Activated CD4-positive, alpha-beta T cell treated with anti-CD3 and anti-CD28 coated beads for 4 hours (primary cell): ENCODE measurements at places on chromosomes 13 and 19.

- no peak for DNase-seq
Measured at GRCh38 chr13:113502686-113503085, 12.2 kb upstream of the DCUN1D2 start.

DNA sequence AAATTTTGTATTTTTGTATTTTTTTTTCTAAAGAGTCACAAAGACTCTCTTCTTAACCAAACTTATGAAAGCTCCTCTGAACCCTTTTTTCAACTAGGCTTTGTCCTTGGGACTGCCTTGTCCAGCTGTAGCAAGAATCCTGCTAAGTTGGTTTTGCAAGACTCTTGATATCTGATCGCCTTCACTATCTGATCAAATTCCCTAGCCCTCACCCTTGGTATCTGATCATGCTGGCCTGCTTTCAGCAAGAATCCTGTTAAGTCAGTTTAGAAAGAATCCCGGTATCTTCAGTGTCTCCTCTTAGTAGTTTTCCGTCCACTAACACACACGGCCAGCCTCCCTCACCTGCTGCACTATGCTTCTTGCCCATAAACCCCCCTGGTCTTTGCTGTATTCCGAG lies 1.9 kb upstream of the SIGLEC5 start:
- DNase-seq, result no peak

GRCh38 chr19:41111750-41112295 lies 2.4 kb upstream of the CYP2F1 start:
- DNase-seq, result no peak

DNA sequence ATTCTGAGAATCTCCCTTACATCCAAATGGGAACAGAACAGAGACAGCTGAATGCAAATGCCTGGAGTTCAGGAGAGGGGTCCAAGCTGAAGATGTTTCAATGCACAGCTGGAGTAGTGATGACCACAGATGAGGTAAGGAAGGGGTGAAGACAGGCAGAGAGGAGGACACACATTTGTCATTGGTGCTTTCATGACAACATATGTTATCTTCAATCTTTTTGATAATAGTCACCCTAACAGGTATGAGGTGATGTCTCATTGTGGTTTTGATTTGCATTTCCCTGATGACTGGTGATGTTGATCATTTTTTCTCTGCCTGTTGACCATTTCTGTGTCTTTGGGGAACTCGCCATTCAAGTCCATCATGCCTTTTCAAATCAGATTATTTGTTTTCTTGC lies 19.2 kb downstream of the SIGLEC7 start:
- no peak for DNase-seq

DNA sequence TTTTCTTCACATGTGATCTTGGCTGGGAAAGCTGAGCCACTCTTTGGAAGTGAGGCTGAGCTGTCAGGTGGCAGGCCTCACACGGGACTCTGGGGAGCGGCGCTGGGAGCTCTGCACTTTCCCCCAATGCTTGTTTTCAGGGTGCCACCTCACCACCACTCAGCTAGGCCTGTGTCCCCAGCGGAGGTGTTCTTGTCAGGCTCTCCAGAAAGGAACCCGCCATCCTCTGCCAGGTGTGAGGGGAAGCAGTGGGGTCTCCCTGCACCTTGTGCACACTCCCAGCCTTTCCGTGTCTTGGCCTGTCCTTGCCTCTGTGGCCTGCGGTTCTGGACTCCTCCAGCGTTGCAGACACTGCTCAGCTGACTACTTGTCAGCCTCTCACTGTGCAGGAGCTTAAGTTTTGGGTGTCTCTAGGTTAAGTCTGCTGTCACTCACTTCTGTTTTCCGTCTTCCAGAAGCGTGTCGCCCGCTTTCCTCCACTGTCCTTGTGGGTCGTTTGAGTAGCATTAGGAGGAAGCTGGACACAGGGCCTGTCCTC lies 51.9 kb downstream of the GGACT start:
- DNase-seq, result no peak

GRCh38 chr13:75830842-75831241 lies 194.7 kb downstream of the LMO7 start:
- DNase-seq, result no peak

DNA sequence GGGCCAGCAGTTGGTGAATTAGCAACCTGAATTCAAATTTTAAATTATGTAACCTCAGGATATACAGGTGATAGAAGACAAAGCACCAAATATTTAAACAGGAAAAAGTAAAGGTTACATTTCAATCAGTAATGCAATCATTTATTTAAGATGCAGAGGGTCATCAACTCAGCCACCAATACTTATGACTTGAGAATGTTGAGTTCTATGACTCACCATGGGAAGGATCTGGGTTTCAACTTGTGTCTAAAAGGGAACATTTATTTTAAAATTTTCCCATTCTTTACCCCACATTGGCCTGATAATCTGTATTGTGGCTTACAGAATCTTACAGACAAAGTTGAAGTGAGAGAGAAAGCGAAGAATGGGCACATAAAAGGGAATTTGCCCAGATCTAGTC lies 418.0 kb downstream of the NDFIP2 start:
- DNase-seq, result no peak

GRCh38 chr19:29263305-29264135 lies 50.6 kb upstream of the UQCRFS1 start:
- DNase-seq, result peak; percentile 22

GRCh38 chr13:98896868-98897144 lies 81.1 kb downstream of the DOCK9 start:
- no peak for DNase-seq

DNA sequence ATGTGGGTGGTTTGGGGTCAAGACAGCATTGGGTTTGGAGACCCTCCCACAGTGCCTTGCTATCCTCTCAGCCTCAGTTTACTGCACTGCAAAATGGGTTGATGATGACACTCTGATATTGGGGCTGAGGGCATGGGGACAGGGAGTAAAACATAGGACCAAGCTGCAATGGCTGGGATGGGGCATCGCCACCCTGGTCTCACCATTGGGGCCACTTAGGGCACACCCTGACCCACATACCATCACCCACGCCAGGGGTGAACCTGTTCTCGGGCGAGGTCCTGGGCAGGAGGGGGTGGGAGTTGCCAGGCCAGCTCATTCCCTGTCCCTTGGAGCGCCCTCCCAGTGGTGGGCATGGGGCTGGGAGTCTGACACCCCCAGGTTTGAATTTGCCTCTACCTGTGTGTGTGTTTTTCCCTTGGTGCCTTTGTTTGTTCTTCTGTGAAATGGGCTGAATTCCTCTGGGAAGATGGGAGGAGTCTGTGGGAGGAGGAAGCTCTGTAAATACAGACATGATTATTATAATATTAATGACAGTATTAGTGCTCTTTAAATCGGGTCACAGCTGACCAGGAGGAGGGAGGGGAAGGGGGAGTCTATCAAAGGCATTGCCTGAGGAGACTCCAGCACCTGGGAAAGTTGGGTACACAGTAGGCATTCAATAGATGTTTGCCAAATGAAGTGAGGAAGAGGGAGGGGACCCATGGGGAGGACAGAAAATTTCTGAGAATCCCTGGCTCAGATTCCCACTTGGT lies 2.2 kb upstream of the FCHO1 start:
- no peak for DNase-seq

DNA sequence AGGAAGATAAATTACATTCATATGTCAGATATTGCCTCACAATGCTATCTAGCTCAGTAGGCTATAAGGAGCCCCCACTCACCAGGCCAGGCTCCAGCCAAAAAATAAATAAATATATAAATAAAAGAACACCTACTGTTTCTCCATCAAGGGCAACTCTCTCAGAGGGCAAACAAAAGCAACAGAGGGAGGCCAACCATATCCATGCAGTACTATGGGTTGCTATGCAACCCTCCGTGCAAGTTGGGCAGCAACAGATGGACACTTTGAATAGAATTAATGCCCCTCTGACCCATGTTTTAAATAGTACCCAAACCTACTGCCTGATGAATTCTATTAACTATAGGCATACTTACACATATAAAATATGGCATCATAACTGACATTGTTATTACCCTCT lies 279.8 kb upstream of the EDNRB start:
- no peak for DNase-seq

DNA sequence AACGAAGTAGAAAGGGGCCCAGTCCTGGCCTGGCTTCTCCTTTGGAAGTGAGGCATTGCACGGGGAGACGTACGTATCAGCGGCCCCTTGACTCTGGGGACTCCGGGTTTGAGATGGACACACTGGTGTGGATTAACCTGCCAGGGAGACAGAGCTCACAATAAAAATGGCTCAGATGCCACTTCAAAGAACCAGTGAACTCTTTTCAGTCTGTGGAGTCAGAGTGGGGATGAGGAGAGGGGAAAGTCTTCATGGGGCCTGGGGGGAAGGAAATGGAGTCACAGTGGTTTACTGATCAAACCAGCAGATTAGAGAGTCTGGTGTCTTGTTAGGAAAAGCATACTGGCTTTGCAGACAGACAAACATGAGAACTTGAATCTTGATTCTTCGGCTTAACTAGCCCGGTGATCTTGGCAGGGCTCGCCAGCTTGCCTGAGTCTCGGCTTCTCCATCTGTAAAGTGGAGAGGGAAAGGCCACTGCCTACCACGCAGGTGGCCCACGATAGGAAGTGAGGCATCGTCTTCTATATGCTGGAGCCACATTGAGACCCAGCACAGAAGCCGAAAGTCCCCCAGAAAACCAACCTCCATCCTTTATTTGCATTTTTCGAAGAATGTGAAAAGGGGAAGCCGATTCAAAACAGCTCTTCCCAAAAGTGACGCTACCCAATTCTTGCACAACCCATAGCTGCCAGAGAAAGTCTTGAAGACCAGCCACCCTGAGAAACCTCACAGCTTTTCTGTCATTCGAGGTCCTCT lies at the start of gene FFAR1:
TSS of gene FFAR1 (plus strand) at position 732 of the 759 bp plus-strand sequence. CDS start 3,650 bp downstream, outside the sequence.
- DNase-seq, result peak; percentile 40

DNA sequence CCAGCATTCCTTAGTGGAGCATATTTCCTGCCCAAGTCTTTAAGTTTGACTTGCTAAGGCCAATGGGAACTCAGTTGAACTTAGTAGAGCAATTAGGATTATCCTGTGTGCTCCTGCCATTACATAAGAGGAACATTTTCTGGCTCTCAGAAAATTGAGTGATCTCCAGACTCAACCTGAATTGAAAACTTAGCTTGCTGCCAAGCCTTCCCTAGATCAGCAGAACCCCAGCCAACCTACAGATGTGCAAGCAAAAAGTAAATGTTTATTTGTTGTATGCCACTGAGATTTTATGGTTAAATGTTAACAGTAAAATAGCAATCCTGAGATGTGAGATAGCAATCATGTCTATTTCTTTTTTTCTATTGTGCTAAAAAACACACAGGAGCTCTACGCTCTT lies 350.9 kb downstream of the OLFM4 start:
- no peak for DNase-seq

GRCh38 chr19:5041168-5041912 lies 72.4 kb downstream of the KDM4B start:
- no peak for DNase-seq

- no peak for DNase-seq
Measured at GRCh38 chr19:10118960-10119359, 739 bp downstream of the EIF3G start.

DNA sequence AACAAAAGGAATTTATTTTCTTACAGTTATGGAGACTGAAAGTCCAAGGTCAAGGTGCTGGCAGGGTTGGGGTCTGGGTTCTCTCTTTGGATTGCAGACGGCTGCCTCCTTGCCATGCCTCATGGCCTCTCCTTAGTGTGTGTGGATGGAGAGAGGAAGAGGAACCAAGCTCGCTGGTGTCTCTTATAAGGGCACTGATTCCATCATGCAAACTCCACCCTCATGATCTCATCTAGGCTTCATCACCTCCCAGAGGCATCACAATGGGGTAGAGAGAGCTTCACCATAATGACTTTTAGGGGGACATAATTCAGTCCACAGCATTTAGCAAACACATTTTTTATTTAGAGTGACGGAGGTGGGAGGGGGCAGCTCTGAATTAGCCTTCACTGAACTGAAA lies 104.9 kb upstream of the ABCC4 start:
- no peak for DNase-seq

DNA sequence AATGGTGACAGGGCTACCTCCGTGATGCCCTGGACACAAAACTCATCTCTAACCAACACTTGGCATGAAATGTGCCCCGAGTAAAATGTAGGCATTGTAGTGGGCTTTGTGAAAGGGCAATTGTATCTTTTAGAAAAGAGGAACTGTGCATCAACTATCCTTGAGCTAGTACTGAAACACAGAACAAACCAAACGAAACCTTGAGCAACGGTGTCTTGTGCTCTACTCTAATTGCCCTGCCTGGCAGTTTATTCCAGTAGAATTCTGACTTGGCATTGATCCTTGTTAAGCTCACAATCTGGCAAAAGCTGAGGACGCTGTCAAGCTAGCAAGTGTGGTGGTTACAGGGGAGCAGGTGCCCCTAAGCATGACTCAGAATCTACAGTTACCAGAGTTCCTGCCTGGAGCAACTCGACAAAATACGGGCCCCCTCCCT lies 707.1 kb upstream of the SPRY2 start:
- DNase-seq, result no peak

DNA sequence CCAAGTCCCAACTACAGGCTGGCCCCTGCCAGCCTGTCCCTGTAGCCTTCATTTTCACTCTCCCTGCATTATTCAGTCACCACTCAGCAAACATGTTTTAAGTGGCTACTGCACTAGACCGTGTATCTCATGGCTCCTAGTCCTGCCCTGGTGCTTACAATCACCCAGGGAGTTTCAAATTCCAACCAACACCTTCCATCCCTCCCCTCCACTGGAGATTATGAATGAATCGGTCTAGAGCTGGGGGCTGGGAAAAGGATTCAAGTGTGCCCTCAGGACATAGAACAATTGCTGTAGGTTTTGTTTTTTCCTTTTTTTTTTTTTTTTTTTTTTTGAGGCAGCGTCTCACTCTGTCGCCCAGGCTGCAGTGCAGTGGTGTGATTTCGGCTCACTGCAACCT lies 15.0 kb upstream of the TNFAIP8L1 start:
- DNase-seq, result no peak

DNA sequence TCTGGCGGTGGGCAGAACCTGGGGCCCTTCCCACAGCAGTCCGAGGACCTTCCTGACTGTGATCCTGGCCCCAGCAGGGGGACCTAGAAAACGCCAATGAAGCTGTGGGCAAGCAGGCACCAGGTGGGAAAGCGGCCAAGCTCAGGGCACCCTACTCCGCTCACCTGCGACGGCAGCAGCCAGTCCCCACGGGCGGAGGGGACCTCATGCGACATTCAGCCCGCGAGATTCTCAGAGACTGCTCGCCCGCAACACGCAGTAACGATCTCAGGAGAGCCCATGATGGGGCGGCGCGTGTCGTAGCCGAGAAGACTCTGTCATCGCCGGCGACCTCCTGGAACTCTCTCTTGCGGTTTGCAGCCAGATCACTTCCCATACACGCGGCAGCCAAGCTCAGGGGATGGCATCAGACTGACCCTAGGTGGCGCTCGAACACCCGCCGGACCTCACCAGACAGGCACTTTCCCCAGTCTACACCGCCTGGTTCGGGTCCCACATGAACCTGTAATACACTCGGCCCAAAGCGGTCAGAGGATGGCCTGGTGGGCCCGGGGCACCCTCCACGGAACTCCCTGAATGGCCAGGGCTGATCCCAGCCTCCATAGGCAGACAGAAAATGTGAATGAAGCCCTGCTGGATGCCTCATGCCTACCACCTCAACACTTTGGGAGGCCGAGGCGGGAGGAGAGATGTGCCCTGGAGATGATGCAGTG lies 26.5 kb downstream of the MAN2B1 start:
- DNase-seq, result peak; percentile 88

- DNase-seq, result no peak
Measured at GRCh38 chr19:325173-325936, 19.2 kb downstream of the MIER2 start.

- peak; percentile 12 for DNase-seq
Measured at GRCh38 chr19:39679791-39680168, 24.1 kb downstream of the LGALS16 start.
